GM06990 (cell line): ENCODE measurements at places on chromosomes 11 and 22.

- DNase-seq, result no peak
These were observed 141.3 kb upstream of the CCDC90B start for GRCh38 chr11:83427501-83427900.

GRCh38 chr11:65880844-65881421, 1.3 kb downstream of the CTSW start:
- no peak for DNase-seq

DNA sequence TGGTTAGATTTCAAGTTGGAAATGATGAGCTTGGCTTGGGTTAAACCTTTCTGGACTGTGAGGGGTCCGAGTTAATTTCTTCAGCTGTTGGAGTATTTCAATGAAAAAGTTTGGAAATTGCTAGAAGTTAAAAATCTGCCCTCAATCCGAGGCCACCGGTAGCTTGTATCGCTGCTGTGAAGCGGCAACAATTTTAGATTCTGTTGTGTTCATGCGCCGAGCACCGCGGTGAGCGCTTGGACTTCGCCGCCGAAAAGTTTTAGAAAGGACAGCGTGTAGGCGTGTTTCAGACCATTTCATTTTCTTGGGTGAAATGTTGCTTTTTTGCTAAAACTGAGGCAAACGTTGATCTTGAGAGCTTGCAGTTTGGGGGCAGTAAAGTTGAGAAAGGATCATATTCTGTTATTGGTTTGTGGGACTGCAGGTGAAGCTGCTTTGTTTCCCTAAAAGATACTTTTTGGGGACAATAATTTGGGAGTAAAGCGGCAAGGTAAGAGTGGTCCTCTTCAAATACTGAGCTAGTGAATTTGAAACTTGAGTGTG, 928 bp downstream of the FBXO7 start:
- peak; percentile 28 for DNase-seq

GRCh38 chr22:31602259-31602952, 59.6 kb downstream of the PISD start:
- DNase-seq, result no peak

DNA sequence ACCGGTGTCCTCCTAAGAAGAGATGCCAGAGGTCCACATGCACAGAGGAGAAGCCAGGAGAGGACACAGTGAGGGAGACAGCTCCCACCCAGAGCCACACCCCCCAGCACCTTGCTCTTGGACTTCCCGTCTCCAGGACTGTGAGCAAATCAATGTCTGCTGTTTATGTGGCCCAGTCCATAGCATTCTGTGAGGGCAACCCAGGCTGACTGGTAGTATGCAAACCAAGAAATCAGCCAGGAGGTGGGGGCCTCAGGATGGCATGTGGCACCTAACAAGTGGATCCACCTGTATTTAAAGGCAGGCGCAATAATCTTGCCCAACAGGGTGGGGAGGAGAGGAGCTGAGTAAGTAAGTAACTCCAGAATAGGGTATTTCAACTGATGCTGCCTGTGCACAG, 136.4 kb downstream of the BRD1 start:
- DNase-seq, result no peak
